ENCODE measurements at places on chromosomes 4 and X. TPM values are rescaled to one million over a fixed set of nuclear protein-coding genes. Genes with fewer than 3 reads are reported as not detected.

The RPA4 gene
- not detected for polyA plus RNA-seq

The IL2 gene
- not detected for polyA plus RNA-seq

The CXXC4 gene
- not detected for polyA plus RNA-seq

The SAGE1 gene
- not detected for polyA plus RNA-seq

The MAGED4 gene
- 2.1 TPM for polyA plus RNA-seq

The HMGB3 gene
- 145 TPM for polyA plus RNA-seq

The FAM9B gene
- not detected for polyA plus RNA-seq

The AIFM1 gene
- polyA plus RNA-seq: 38.0 TPM

All from foreskin keratinocyte (primary cell).